ENCODE measurements at places on chromosomes 12 and 14. TPM values are rescaled to one million over a fixed set of nuclear protein-coding genes. Genes with fewer than 3 reads are reported as not detected.
A peak's percentile ranks its signal among the peaks of the same experiment; 100 is the strongest.

DNA sequence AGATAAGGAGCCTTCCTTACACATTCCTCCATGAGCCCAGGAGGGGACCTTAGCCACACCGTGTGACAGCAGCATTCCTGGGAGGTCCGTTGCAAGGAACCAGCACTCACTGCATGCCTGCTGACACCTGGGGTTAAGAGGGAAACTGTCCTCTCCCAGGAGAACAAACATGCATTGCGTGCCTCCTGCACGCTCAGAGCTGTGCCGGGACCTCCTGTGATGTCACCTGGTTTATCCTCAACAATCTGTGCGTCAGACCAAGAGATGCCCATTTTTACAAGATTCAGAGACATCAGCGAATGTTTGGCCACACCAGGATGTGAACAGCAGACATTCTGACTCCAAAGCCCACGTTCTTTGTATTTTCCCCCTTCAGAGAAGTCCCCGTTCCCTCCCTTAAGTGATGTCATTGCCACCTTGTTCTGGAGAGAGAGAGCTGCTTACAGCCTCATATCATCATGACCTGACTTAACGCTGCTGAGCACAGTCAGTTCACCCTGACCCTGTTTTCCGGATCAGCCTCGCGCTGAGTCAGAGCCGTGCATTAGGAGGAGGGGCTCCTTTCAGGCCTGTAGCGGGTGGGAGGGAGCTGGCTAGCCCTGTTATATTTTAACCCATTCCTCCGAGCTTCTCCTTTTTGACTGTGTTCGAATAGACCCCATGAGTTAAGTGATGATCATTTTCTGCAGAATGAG is 36.2 kb downstream of the TMEM120B start:
- DNase-seq = peak; percentile 52

The RIC8B gene
- total RNA-seq = 5.6 TPM

The FOXJ2 gene
- 9.2 TPM for total RNA-seq

The PPP4R4 gene
- 1.3 TPM for total RNA-seq

All from liver (tissue), 10 donors.